ENCODE measurements at places on chromosomes 4 and X.

- no peak for DNase-seq
- H3K4me1 ChIP-seq: peaks cover 15% of the 10 kb centered on the region
- no peaks in the 10 kb centered on the region for H3K27me3 ChIP-seq
- no peak overlapping the region for H3K4me3 ChIP-seq
- no peaks in the 10 kb centered on the region for H3K36me3 ChIP-seq
- peak overlapping the region; percentile 55 for H3K27ac ChIP-seq
Measured at GRCh38 chr4:26238778-26239679, 81.8 kb upstream of the RBPJ start.

GRCh38 chr4:2510351-2511259 is 25.8 kb upstream of the FAM193A start:
- H3K27me3 ChIP-seq: no peaks in the 10 kb centered on the region
- H3K36me3 ChIP-seq: peaks cover 28% of the 10 kb centered on the region
- H3K27ac ChIP-seq: no peak overlapping the region
- no peak overlapping the region for H3K4me3 ChIP-seq

GRCh38 chr4:18627447-18628005 is 606.0 kb upstream of the LCORL start:
- peak overlapping the region; percentile 31 for H3K27ac ChIP-seq
- no peak for DNase-seq

GRCh38 chrX:110992611-110993010 is 103.4 kb upstream of the PAK3 start:
- peak; percentile 41 for DNase-seq
- peaks cover 36% of the 10 kb centered on the region for H3K27me3 ChIP-seq
- no peaks in the 10 kb centered on the region for H3K36me3 ChIP-seq
- no peak overlapping the region for H3K4me3 ChIP-seq

DNA sequence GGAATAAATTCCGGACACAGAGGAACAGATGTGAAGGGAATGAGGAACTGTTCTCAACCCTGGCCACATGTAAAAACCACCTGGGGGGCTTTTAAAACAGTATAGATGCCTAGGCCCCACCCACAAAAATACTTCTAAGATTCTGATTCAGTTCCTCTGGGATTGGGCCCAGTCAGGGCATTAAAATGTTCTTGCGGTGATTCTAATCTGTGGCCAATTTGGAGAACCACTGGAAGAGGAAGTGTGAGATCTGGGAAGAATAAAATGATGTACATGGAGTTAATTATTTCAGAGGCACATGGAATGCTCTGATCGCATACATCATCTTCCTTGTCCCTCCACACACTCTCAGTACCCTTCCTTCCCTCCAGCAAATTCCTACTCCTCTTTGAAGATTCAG is 192.2 kb downstream of the APBB2 start:
- H3K27ac ChIP-seq: no peak overlapping the region
- no peaks in the 10 kb centered on the region for H3K4me1 ChIP-seq
- no peak overlapping the region for H3K4me3 ChIP-seq
- no peaks in the 10 kb centered on the region for H3K27me3 ChIP-seq
- no peak for DNase-seq

- no peaks in the 10 kb centered on the region for H3K36me3 ChIP-seq
- no peak overlapping the region for H3K27ac ChIP-seq
- H3K4me1 ChIP-seq: peaks cover 6% of the 10 kb centered on the region
- H3K27me3 ChIP-seq: peaks cover 34% of the 10 kb centered on the region
Measured at GRCh38 chrX:43970528-43970927, 2.7 kb downstream of the NDP start.

DNA sequence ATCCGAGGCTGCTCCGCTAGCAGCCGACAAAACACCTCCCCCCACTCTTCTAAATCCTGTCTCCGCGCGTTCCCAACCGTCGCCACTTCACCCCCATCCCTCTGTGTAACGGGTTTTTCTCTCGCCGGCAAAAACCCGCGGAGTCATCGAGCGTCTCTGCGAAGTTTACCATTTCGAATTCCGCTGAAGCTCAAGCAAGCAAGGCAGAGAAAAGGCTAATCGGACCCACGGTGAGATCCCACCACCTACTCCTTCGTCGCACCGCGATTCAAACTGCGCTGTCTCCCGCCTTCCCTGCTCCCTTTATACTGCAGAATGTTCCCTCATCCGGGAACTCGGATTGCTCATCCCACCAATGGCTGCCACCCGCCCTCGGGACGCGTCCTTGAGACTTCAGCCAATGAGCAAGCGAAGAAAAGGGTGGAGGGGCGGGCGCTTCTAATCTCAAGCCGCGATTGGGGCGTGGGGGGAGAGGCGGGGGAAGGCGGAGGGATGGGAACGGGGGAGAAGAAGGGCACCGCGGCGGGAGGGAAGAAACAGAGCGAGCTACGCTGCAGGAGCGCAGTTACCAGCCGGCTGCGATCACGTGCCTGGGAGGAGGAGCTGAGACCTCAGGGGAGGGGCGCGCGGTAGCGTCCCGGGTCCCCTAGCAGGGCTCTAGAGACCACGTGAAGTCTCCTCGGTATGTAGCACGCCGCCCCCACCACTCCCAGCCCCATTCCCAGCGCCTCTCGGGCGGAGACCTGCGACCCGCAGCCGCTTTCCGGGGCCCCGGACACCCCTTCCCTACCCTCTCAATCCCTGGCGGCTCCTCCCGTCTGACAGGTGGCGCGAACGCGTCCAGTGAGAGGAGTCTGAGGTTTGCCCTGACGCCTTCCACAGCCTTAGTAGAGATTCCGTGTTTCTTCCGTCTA is at the start of gene H2AZ1:
H2AZ1 (minus strand) TSS at position 277 of the 914 bp plus-strand sequence; CDS start at position 172, 105 bp downstream.
- DNase-seq: peak; percentile 97
- no peaks in the 10 kb centered on the region for H3K27me3 ChIP-seq
- no peaks in the 10 kb centered on the region for H3K36me3 ChIP-seq
- no peak within 1 kb of the TSS for H3K4me3 ChIP-seq
- H3K27ac ChIP-seq: no peak within 1 kb of the TSS

- no peaks in the 10 kb centered on the region for H3K36me3 ChIP-seq
- no peaks in the 10 kb centered on the region for H3K4me1 ChIP-seq
Measured at GRCh38 chr4:100644150-100644549, 126.3 kb upstream of the EMCN start.

GRCh38 chr4:79255793-79256192 is 70.1 kb downstream of the NAA11 start:
- no peaks in the 10 kb centered on the region for H3K36me3 ChIP-seq
- no peak for DNase-seq
- no peaks in the 10 kb centered on the region for H3K4me1 ChIP-seq
- H3K4me3 ChIP-seq: no peak overlapping the region

DNA sequence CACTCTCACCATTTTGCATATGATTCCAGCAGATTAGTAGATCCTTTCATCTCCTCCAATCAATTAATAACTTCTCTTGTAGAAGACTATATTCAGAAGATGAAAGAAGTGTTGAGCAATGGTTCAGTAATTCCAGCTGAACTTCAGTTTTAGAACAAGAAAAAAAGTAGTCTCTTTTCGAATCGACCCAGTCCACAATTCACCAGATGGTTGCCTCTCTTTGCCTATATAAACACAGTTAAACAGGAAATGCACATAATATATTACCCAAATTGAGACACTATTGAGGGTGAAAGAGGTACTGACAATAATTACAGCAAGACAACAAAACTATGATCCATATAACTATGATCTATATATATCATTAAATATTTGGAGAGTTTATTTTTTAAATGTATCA is 16.8 kb upstream of the FAM241A start:
- no peak for DNase-seq
- H3K4me3 ChIP-seq: no peak overlapping the region
- H3K4me1 ChIP-seq: no peaks in the 10 kb centered on the region
- H3K27ac ChIP-seq: no peak overlapping the region

- H3K4me1 ChIP-seq: no peaks in the 10 kb centered on the region
- no peaks in the 10 kb centered on the region for H3K36me3 ChIP-seq
- DNase-seq: no peak
- H3K27ac ChIP-seq: no peak overlapping the region
Measured at GRCh38 chr4:120352739-120353138, 286.1 kb upstream of the MAD2L1 start.

- H3K4me1 ChIP-seq: no peaks in the 10 kb centered on the region
- H3K4me3 ChIP-seq: no peak overlapping the region
- no peaks in the 10 kb centered on the region for H3K27me3 ChIP-seq
- H3K27ac ChIP-seq: no peak overlapping the region
- DNase-seq: no peak
Measured at GRCh38 chrX:37745835-37746217, 34.0 kb upstream of the CYBB start.

DNA sequence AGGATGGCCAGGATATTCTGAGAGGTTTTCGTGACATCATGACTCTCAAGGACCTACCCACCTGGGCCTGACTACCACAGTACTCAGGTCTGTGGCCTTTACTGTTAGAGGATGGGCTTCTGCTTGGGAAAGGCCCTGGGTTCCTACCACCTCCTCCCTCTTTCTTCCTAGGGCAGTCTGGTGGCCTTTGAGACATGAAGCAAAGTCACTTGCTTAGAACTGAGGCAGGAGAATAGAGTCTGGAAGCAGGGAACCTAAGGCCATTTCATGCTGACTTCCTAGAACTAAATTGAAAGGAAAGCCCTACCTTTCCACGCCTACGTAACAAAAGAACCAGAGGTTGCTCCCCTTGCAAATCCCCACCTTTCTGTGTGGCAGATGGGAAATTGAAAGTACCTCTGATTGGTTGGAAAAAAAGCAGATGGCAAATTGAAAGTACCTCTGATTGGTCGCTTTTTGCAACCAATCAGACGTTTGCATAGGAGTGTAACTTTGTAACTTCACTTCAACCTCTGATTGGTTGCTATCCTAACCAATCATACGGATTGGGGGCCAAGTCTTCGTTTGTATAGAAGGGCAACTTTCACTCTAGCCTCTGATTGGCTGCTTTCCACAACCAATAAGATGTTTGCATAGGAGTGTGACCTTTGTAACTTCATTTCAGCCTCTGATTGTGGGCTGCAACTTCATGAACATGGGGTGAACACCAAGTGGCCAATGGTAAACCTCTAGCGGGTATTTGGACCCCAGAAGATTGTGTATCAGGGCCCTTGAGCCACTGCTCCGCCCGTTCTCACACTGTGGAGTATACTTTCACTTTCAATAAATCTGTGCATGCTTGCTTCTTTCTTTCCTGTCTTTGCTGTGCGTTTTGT is 9.9 kb upstream of the AKAP14 start:
- H3K27ac ChIP-seq: no peak overlapping the region
- no peak for DNase-seq
- H3K4me3 ChIP-seq: no peak overlapping the region

All from mesothelial cell of epicardium (in vitro differentiated cells).